Cardiac fibroblast (primary cell): ENCODE measurements at places on chromosomes 2 and 18.

GRCh38 chr18:12554796-12555388, 103.0 kb downstream of the SPIRE1 start:
- peak; percentile 36 for DNase-seq

DNA sequence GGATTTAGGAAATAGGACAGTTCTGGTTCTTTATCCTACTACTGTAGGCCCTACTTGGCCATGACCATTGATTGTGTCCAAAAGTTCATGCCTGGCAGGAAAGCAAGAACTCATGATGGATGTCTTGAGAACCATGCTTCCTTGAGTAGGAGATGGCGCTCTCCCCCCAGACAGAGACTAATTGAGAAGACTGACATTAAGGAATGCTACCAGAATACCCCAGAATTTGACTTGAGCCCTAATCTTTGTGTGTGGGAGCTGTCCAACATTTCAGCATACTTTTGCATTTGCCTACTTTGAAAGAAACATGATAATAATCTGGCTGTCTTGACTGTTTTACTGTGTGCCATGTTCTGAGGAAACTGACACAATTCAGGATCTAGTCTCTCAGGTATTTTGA, 23.3 kb downstream of the MAPRE3 start:
- DNase-seq: no peak

GRCh38 chr2:38149531-38149930, 73.6 kb upstream of the CYP1B1 start:
- DNase-seq: no peak

GRCh38 chr2:42568401-42569115, at the start of gene MTA3:
Gene MTA3, plus strand, starts transcription at chr2:42568632. Its CDS starts 114 bp downstream, at chr2:42568746.
- DNase-seq: peak; percentile 58

- DNase-seq: no peak
Measured at GRCh38 chr2:69544951-69545350, 98.6 kb downstream of the AAK1 start.

DNA sequence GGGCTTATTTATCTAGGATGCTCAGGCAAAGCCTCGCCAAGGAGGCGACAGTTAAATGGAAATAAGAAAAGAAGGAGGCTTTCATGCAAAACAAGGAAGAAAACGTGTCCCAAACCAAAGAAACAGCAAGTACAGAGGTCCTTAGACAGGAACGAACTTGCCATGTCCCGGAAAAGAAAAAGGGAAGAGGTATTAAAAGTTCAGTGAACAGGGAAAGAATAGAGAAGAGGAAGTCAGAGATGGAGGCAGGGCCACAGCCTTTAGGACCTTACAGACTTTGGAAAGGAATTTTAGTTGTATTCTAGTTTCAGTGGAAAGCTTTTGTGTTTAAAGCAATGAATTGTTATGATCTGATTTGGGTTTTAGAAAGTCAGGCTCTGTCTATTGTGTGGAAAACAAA, 22.1 kb downstream of the IKZF2 start:
- no peak for DNase-seq

GRCh38 chr2:146615778-146616177, 1229.1 kb upstream of the ACVR2A start:
- DNase-seq: no peak

DNA sequence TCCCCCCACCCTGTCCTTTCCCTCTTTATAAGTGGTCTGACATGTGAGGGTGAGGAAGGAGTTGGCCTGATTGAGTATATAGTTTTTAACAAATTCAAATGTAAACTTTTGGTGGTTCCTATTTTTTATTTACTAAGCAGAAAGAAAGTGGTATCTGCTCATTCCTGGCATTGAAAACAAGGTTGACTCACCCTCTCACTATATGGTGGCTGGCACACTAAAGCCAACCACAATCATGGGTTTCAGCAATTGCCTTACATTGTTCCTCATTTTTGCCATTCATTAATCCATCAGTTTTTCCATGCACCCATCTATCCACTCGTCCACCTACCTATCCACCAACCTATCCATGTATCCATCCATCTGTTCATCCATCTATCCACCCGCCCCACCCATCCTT, 75.4 kb upstream of the IGFBP5 start:
- DNase-seq: no peak

GRCh38 chr2:69914950-69915945, at the start of gene MXD1:
Gene MXD1, plus strand, starts transcription at chr2:69915109. Its CDS starts 222 bp downstream, at chr2:69915331.
- DNase-seq: no peak

DNA sequence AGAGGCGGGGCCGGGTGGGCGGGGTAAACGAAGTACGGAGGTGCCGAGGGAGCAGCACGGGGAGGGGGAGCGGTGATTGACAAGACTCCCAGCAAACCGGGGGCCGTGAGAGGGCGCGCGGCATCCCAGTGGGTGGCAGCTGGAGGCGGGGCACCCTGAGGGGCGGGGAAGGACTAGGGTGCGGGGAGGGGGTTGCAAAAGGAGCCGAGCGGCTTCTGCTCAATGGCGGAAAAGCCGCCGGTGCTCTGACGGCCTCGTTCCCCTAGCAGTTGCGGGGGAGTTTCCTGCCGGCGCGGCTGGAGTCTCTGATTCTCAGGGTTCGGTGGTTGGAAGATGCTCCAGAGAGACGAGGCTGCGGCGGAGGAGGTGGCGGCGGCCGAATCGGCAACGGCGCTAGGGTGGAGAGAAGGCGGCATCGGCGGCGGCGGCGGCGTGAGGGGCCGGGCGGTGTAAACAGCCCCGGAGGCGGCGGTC, at the start of gene PPM1B:
Gene PPM1B, plus strand, starts transcription at position 195 of the 474 bp plus-strand sequence. CDS start 32,325 bp downstream, outside the sequence.
- no peak for DNase-seq

DNA sequence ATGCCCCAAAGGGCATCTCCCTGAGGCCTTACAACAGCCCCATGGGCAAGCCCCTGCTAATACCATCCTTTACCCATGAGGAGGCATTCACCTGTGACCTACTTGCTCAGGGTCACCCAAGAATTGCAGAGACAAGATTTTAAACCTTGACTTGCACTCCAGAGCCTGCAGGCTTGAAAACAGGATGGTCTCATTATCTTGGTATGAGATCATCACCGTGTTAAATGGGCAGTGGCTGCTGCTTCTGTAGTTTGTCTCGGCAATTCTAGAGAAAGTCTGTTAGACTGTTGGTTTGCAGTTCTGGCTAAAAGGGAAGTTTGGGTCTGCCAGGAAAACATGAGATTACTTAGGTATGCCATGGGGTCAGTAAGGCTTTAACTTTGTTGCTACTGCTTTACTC, 698.9 kb downstream of the GALR1 start:
- DNase-seq: no peak

DNA sequence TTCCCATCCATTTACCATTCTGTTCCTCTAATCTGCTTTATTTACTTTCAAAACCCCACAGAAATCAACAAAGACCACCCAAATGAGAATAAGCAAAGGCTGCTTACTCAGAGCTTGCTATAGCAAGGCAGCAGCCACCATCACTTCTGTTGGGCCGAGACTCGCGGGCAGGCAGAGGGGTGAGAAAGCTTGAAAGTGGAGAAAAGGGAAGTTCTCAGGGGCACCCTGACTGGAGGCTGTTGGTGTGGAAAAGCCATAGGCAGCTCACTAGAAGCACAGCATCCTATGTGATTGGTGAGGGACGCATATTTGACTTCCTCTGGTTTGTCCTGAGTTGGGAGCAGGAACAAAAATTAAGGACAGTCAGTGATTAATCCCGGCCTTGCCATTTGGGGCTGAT, 269.7 kb upstream of the THSD7B start:
- no peak for DNase-seq

DNA sequence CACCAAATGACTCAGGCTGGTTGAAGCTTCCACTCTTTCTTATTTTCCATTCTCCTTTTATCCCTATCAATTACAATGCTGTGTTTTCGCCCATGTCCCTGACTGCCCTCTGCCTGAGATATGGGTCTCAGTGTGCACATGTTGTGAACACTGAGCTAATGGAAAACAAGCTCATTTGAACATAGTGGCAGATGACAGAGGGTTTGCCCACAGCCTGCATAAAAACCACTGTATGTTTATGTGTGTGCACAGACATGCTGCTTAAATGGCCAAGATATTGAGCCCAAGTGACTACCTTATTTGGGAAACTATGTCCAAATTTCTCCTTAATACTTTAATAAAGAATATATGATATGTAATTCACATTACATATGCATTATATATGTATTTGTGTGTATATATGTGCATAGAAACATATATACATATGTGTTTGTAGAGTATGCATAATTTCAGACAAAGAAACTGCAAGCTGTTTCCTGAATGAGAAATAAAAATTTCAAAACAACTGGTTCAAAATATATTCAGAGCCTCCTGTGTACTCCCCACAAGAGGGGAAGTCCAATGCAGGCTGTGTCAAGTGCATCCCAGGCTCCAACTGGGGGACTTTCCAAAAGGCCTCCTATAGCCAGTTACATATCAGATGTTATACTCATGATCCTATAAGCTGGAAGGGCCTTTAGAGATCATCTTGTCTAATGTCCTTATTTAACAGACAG, 92.7 kb upstream of the CD302 start:
- no peak for DNase-seq

- DNase-seq: peak; percentile 86
Measured at GRCh38 chr2:190858817-190859216, 21.8 kb upstream of the GLS start.

GRCh38 chr2:61949714-61950560, 44.5 kb downstream of the COMMD1 start:
- peak; percentile 30 for DNase-seq

DNA sequence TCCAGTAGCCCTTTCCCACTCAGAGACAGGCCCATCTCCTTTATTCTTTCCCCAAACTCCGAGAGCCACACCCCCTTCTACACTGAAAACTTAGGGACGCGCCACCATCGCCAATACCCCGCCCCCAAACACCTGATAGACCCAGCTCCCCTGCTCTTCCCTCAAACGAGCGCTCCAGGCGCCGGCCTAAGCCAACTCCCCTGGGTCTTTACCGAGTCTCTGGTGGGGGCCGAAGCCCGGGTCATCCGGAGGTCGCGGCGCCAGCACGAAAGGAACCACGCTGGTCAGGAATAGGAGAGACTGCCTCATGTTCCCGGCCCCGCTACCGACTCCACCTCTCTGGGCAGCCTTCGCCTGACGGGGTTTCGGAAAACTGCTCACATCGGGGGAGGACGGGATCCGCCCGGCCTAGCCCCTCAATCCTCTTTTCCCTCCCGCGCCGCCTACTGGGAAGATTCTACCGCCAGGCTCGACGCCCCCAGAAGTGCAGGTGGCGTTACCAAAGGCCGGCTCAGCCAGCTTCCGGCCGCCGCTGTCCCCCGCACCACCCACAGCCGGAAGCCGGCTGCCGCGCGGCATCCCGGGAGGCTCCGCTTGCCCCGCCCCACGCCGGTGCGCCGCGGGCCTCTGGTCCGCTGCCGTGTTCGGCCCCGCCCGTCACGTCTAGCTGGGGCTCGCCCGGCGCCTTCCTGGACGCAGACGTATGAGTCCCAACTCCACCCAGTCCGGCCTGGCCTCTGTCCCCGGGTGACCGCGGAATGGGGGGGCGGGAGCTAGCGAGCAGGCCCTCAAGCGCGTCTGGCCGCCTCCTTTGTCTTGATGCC, at the start of gene ADAM17:
Gene ADAM17, minus strand, starts transcription at position 534 of the 824 bp plus-strand sequence. Its CDS starts 225 bp downstream, at position 309.
- peak; percentile 97 for DNase-seq

- DNase-seq: peak; percentile 11
Measured at GRCh38 chr2:73031725-73032701, 39.5 kb downstream of the SFXN5 start.

GRCh38 chr2:201558665-201559064, 84.6 kb downstream of the TMEM237 start:
- no peak for DNase-seq

GRCh38 chr2:95024371-95024770, 1.1 kb upstream of the MAL start:
- DNase-seq: no peak

DNA sequence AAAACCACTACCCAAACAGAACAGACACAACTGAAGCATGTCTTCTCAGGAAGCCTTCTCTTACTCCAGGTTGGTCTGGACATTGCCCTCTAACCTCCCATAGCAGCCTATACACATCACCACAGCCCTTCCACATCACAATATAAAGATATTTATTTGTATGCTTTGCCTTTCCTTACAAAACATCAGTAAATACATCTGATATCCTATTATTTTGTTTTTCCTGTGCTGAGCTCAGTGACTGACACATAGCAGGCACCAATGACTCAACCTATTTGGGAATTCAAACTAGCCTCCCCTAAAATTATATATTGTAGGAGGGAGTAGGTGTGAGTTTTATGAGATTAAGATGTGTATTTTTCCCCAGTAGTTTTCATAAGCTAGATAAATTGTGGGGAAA, 28.8 kb downstream of the SLC40A1 start:
- DNase-seq: no peak

DNA sequence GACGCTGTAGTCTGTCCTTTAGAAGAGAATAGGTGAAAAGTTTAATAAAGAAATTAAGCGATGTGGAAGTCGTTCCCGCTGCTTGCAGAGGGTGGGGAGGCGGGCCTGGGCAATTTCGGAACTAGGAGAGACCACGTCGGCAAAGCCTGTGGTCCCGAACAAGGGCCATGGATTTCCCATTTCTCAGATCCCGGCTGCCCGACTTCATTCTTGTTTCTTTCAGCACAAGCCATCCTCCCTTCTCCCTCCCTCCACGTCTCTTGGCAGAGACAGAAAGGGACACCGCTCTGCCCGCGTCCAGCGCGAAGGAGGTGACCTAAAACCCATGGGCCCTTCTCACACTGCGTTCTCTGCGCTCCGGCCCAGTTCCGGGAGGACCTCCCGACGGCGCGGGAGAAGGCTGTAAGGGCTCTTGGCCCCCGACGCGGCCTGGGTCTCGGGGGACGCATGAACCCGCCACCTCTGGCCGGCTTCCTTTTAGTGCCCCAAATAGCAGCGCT, 2.2 kb upstream of the BCL2L11 start:
- no peak for DNase-seq

DNA sequence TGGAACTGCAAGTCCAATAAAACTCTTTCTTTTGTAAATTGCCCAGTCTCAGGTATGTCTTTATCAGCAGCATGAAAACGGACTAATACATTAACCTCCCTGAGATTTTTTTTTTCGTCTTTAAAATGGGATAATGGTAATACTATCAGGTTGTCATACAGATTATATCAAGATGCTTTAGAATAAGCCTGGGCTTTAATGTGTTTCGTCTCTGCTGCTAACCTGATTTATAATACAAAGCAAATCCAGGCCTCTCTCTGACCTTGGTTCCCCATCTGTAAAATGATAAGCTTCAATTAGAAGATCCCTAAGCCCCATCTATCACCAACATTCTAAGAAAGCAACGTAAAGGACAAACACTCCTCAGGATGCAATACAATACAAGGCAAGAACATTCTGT, 283.5 kb downstream of the LRATD1 start:
- DNase-seq: no peak

- DNase-seq: no peak
Measured at GRCh38 chr2:68516051-68516955, 48.9 kb downstream of the APLF start.

DNA sequence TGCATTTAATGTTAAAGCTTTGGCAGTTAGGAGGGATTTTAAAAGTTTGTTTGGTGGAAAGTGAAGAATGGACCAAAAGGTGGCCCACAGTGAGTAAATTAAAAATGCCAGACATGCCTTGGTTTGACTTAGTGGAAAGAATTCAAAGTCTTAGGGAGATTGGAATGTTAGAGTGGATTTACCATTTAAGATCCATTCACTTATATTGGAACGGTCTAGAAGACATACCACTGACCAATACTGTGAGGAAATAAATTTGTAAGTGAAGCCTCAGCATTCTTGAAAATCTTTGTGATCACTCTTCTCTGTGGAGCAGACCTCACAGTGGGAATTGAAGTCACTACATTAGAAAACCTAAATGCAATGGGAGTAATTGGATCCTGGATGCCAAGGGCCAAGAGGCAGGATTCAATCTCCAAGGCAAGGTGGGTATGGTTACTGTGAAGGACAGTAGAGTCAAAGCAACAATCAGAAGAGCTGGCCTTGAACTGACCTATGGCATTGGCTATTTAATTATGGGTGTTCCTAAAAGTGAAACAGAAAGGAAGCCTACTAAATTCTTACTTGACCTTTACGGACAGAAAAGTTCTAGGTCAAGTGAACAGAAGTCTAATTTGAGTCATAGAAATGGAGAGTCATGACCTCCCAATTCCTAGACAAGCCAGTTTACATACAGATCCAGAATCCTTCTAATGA, 40.2 kb upstream of the VRK2 start:
- DNase-seq: no peak
